ENCODE measurements at places on chromosomes 16 and 17.

GRCh38 chr16:85048921-85049562 lies 21.4 kb downstream of the KIAA0513 start:
- no peak for DNase-seq

GRCh38 chr16:10776280-10776679 lies 32.6 kb downstream of the NUBP1 start:
- DNase-seq = no peak

- DNase-seq = no peak
Measured at GRCh38 chr16:71796501-71797097, 12.0 kb downstream of the AP1G1 start.

DNA sequence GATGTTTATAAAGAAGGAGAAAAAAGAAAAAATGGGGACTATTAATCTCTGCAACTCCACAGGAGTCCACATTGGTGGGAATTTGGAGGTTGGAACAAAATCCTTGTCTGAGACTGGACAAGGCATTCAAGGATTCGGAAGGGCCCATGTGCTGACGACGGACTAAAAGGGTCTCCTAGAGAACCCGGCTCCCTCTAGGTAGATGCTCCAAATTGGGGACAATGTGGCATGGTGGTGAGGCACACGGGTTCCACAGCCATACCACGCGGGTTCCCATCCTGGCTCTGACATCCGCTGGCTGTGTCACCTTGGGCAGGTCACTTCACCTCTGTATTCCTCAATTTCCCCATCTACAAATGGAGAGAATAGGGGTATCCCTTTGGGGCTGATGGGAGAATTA lies 227.4 kb downstream of the C16orf78 start:
- no peak for DNase-seq

- no peak for DNase-seq
Measured at GRCh38 chr16:88062341-88063210, 111.3 kb downstream of the BANP start.

- DNase-seq = no peak
Measured at GRCh38 chr17:69560987-69561441, 146.5 kb downstream of the MAP2K6 start.

DNA sequence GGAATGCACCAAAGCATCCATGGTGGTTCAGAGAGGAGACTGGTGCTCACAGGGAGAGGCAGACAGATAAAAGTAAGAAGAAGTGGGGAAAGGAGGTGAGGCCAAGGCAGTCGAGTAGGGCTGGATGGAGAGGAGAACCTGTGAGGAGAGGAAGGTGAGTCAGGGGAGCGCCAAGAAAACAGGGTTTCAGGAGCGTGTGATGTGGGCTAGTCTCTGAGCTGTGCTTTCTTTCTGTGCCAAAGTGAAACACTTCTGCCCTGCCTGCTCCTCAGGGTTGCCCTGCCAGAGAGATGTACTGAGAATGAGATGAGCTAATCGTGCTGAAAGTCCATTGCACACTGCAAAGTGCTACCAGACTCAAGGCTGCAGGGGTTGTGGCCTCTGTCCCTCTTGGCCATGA lies 310.7 kb upstream of the CCL2 start:
- no peak for DNase-seq
